ENCODE measurements at places on chromosomes 3 and 15.

GRCh38 chr3:113055961-113056360 lies 65.2 kb downstream of the GTPBP8 start:
- DNase-seq = no peak

- no peak for DNase-seq
Measured at GRCh38 chr3:6994081-6994668, 133.3 kb downstream of the GRM7 start.

- DNase-seq = no peak
Measured at GRCh38 chr15:66942649-66943390, 122.6 kb upstream of the SMAD3 start.

GRCh38 chr3:99777708-99778107 lies 40.0 kb upstream of the CMSS1 start:
- DNase-seq = no peak

DNA sequence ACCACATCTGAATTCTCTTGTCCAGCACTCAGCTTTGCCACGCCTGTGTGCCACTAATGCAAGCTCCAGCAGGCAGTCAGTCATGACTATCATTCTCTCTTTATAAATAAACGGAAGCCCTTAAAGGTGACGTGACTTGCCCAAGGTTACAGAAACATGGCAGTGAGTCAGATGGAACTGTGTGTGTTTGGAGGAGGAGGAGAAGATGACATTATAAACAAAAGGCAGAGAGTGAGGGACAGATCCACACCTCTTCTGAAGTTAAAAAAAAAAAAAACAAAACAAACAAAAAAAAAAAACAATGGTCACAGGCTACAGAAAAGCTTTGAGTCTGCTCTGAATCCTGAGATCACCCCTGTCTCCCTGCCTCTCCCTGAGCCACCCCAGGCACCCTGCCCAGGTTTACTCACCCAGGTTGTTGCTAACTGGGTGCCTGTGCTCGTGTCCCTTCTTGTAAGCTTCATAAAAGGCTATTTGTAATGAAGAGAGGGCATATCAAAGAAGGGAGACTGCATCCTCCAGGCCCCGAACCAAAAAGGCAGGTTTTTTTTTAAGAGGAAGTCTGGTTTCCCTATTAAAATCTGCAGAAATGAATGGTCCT lies 119.7 kb upstream of the PHLDB2 start:
- no peak for DNase-seq

DNA sequence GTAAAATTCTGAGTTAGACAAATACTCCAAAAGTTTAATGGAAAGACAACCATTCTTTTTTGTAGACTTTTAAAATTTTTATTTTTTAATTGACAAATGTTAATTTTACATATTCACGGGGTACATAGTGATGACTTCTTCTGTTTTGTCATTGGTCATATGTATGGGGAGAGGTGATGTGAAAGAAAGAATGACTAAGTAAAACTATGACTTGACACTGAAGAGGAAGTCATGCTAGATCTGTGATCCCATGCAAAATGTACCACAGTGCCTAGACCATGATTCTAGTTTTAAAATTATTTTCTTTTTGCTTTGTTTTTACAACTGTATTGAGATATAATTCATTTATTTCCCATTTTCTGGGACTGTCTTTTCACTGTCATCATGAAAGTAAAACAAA lies 281.6 kb downstream of the MBNL1 start:
- no peak for DNase-seq

GRCh38 chr3:171862993-171863521 lies 19.9 kb downstream of the TMEM212 start:
- no peak for DNase-seq

GRCh38 chr3:128503751-128504532 lies 10.9 kb upstream of the GATA2 start:
- no peak for DNase-seq

DNA sequence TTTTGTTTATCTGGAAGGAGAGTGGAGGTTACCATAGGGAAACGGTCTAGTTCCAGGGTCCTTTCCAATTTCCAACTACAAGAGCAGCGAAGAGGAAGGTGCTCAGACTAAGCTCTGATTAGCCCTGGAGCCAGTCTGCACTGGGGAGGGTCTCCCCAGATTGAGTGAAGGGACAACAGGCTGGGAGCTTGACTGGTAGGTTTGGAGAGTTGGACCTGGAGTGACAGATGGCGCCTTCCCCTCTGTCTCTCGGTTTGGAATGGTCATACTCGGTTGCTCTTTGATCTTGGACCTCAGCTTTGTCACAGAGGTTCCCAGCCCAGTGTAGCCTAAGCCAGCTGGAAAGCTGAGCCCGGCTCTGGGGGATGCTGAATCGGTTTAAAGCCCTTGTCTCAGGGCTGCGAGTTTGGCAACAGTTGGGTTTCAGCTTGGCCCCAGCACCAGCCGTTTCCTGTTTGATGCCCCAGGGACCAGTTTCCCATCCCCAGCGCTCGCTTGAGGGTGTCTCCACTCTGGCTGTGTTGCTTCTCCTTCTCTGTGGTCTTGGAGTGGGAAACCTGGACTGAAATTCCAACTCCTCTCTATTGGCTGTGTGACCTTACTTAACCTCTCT lies 53.1 kb upstream of the ULK4 start:
- DNase-seq = no peak

DNA sequence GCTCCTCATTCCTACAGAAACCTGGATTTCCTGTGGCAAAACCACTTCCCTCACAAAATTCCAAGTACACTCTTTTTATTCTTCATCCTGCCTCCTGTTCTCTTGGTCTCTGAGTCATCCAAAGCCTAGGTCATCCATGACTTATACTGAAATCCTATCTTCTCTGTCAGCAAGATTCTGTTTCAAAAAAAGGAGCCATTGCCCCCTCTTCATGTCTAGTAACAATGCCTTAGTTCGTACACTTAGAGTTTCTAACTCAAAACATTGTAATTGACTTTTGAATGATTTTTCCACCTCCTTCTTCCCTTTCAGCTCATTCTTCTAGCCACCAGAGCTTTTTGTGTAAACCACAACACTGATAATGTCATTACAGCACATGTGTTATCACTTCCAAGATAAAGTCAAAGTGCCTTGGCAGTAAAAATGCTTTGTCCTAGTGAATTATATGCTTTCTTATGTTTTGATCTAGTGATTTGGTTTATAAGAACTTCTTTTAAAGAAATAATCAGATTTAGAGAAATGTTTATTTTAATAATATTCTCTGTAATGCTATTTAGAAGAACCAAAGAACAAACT lies 256.5 kb upstream of the NECTIN3 start:
- no peak for DNase-seq

- no peak for DNase-seq
Measured at GRCh38 chr3:97057365-97057764, 243.0 kb downstream of the EPHA6 start.

- DNase-seq = no peak
Measured at GRCh38 chr15:101476756-101477155, 12.8 kb downstream of the PCSK6 start.

DNA sequence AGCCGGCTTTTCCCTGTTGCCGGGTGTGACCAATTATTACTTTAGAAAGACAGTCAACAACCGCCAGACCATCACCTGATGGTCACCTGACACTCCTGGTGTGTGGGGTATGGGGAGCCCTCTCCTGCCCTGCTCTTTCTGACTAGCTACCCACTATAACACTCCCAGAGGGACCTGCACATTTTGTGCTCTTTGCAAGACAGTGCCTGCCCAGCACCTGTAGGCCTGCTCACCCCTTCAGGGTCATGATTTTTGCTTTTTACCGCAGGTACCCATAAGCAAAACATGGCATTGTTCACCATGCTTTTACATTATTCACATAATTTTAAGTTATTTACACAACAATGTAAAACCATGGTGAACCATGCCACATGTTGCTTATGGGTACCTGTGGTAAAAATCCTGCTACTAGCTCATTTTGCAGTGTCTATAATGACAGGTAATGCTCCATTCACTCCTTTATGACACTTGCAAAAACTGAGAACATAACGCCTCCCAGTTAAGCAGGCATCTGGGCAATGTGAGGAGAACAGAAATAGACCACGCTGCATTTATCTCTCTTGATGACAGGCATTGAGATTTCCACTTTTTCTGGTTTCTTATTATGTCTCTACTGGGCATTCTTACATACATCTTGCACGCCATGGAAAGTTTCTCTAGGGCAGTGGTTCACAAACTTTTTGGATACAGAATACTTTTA lies 9.9 kb downstream of the CCRL2 start:
- DNase-seq = no peak

DNA sequence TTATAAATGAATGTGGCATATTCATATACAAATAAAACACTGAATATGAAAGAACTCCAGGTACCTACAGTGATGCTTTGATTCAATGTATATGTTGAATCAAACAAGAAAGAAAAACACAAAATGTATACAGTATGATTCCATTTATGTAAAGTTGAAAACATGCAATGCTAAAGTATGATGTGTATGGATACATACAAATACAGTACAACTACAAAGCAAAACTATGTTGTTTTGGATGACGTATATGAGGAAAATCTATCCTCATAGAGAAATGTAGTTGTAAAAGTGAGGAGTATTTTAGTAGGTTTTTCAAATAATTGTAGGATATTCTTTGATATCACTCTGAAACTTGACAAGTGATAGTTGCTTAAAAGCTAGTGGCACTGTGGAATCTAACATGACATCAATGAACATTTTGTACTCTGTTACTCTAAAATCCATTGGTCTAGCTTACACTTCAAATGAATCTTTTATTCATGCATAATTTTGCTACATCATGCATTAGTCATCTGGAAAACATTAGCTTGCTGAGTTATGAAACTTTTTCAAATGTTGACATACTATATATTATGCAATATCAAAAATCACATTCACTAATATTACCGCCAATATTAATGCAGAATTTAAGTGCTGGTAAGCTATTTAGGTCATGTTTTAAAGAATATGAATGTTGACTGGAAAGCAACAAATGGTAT lies 278.1 kb upstream of the CHRNA7 start:
- DNase-seq = no peak

GRCh38 chr15:60972866-60973265 lies 256.2 kb downstream of the RORA start:
- no peak for DNase-seq

DNA sequence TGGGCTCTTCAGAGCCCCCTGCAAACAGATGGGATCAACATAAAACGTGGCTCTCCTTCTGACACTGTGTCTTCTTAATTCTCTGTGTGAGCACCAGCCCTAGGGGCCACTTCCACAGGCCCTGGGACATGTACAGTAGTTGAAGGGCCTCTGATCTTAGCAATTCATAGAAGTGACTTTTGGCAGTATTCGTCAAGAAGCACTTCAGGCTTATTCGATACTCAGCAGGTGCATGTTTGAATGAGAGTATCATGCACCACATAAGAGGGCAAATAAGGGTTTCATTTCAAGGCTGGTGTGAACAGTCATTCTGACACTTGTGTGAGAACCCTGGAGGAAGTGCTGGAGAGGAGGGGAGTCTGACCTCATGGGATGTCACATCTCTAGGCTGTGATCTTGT lies 113.9 kb downstream of the GABRG3 start:
- DNase-seq = no peak

- DNase-seq = no peak
Measured at GRCh38 chr3:17935222-17935621, 192.8 kb upstream of the TBC1D5 start.

DNA sequence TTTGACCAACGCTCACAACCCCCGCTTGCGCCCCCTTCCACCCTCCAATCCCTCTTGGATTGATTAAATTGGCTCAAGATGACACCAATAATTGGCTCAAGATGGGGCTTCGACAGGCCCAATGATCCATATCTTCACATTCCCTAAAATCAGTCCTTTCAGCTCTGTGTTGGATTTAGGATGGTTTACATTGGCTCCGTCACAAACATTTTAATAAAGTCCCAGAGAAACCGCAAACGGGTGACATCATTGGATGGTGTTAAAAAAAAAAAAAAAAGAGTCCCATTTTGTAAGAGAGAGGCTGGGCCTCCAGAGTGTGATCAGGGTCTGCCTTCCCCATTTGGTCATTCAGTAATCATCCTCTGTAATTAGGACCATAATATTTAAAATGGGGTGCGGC lies 113.4 kb upstream of the MRPS22 start:
- no peak for DNase-seq

DNA sequence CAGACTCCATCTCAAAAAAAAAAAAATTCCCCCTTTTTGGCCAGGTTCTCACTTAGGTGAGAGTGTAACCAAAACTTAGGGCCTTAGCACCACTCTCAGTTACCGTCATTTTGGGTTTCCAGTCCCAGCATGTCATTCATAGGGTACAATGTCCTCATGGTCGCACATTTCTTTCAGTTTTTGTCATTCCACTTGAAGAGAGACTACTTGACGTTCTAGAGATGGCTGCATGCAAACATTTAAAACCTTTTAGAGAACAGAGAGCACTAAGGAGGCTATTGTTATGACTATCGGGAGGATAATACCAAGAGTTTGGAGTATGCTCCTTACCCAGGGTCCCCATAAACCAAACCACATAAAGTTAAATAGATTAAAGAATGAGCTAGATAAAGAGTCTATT lies 37.9 kb upstream of the THUMPD3 start:
- DNase-seq = no peak

GRCh38 chr3:42720126-42720525 lies 17.5 kb upstream of the HHATL start:
- DNase-seq = no peak

DNA sequence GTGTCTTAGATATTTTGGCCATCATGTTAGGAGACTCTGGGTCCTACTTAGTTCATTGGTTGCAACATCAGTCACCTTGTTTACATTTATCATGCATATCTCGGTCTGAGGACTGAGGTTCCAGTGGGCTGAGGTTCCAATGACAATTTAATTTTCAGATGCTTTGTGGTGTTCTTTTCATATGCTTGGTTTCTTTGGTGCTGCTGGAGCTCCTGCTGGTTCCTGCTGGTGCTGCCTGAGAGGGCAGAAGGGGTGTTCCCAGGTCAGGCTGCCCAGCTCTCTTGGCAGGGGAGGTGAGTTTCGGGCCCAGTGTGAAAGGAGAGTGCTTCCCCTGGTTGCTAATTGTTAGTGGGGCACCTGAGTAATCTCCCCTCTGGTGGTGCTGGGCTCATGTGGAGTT lies 6.9 kb upstream of the KLHL40 start:
- DNase-seq = no peak

Measured in stimulated activated CD4-positive, alpha-beta T cell treated with anti-CD3 and anti-CD28 coated beads, TNF-alpha, amount 100 ng/mL, for 4 hours (primary cell).